Right ventricle myocardium superior (tissue), 1 donor: ENCODE measurements at places on chromosomes 3 and 15. TPM values are rescaled to one million over a fixed set of nuclear protein-coding genes. Genes with fewer than 3 reads are reported as not detected.
A peak's percentile ranks its signal among the peaks of the same experiment; 100 is the strongest.

Gene SLC2A2
- not detected for total RNA-seq

GRCh38 chr3:8581806-8582445 lies 62.7 kb downstream of the SSUH2 start:
- no peak for DNase-seq

Gene MST1R
- total RNA-seq = 1.5 TPM

GRCh38 chr15:74050127-74050526 lies 32.2 kb downstream of the GOLGA6A start:
- no peak for DNase-seq

Gene UBAP1L
- 1.6 TPM for total RNA-seq

DNA sequence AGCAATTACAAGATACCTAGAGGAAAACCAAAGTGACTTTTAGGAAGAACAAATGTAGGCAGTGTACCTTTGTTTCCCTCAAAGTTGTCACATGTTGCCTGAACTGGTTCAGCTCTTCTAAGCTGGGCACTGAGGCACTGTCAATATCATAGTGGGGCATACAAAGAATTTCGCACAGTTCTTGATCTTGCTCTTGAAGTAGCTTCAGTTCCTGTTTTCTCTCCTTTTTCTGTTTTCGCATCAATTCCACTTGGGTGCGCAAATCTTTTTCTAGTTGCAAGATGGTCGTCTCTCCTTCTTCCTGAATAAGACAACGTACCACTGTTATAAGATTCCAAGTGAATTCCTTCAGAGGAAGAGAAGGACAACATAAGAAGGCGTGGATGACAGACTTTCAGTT lies 12.7 kb downstream of the PRC1 start:
- DNase-seq = no peak

DNA sequence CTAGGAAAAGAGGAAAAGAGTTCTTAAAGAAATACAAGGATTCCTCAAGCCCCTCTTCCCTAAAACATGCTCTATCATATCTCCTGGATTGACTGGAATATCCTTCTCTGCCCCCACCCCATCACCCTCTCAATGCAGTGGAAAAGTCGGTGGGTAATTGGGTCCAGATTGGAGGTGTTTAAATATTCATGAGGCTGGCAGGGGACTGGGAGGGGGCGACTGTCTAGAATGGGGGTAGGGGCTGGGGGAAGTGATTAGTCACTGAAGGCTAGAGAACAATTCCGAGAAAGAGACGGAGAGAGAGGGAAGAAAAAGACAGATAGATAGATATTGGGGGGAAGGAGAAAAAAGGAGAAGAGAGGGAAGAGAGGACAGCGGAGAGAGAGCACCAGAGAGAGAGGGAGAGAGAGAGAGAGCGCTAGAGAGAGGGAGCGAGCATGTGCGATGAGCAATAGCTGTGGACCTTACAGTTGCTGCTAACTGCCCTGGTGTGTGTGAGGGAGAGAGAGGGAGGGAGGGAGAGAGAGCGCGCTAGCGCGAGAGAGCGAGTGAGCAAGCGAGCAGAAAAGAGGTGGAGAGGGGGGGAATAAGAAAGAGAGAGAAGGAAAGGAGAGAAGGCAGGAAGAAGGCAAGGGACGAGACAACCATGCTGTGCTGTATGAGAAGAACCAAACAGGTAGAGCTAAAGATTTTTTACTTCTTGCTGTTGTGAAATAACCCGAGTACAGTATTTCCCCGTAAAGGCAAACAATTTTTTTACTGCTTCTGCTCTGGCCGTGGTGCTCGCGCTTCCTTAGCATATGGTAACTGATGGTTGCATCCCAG lies at the start of gene GAP43:
Gene GAP43 (plus strand): TSS at position 467 of the 825 bp plus-strand sequence. CDS start 180 bp downstream, at position 647.
- peak; percentile 56 for DNase-seq

DNA sequence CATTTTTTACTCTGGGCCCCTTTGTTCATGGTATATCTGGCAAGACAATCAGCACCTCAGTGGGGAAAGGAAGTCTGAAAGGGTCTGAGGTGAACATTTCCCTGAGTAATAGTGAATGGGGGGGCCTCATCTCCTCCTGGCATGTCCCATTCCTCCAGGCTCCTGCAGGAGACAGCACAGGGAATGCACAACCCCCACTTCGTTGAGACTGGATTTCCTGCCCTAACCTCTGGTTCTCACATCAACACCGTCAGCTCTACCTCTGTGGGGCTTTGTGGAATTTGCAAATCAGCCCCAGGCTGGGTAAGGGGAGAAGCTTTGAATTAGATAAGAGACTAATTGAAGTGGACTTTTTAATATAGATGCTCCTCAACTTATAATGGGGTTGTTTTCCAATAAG lies 168.3 kb upstream of the TRIM42 start:
- DNase-seq = no peak

Gene SLC4A7
- total RNA-seq = 13.0 TPM

Gene FANCD2OS
- total RNA-seq = not detected

Gene TEX55
- not detected for total RNA-seq

Gene IGDCC3
- total RNA-seq = 0.40 TPM
